ENCODE measurements at places on chromosomes 4 and X.

DNA sequence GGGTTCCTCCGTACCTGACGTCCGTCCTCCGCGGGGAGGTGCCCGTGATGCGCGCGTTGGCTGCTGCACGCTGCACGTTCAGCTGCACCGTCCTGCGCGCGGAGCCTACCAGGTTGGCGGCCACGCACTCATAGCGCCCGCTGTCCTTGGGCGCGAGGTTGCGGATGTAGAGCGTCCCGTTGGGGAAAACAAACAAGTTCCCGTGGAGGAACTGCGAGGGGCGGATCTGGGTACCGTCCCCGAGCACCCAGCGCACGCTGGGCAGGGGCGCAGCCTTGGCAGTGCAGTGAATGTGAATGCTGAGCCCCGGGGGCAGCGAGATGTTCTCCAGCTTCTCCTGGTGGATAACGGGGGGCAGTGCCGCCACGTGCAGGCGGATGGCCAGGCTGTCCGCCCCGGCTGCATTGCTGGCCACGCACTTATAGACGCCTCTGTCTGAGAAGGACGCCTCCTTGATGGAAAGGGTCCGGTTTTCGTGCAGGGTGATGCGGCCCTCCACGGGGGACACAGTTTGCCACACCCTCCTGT is 29.2 kb downstream of the MXRA5 start:
- no peak for DNase-seq

DNA sequence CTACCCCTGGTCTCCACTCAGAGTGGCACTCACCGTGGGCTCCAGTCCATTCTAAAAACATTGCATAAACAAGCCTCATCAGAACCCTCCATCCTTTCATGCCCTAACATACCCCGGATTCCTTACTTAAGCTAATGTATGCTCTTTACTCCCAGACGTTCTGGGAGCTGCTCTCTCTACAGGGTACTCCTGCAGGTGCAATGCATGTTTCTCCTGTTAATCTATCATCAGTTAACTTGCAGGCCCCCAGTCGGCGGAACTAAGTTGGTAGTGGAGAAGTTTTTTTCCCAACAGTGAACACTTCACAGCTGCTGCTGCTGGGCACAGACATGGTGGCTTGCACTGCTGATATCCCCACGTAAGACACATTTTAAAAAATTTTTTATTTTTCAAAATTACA is 161.6 kb upstream of the FAT1 start:
- no peak for DNase-seq

GRCh38 chr4:186823989-186824388 is 100.3 kb upstream of the FAT1 start:
- no peak for DNase-seq

DNA sequence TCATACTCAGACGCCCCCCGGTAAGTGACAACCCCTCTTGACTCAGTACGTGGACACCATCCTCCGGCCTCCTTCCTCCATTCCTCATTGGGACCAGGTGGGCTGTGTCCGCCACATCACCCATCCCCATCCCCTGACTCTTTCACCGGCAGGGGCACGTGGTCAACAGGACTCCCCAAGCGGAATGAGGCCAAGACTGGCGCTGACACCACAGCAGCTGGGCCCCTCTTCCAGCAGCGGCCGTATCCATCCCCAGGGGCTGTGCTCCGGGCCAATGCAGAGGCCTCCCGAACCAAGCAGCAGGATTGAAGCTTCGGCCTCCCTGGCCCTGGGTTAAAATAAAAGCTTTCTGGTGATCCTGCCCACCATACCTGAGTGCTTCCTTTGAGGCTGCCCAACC is 5.0 kb downstream of the PQBP1 start:
- no peak for DNase-seq

All from cortex of kidney (tissue), 1 donor.